ENCODE measurements at places on chromosomes 1 and 21. TPM values are rescaled to one million over a fixed set of nuclear protein-coding genes. Genes with fewer than 3 reads are reported as not detected.

LINGO4 gene
- total RNA-seq = 0.24 TPM

DNA sequence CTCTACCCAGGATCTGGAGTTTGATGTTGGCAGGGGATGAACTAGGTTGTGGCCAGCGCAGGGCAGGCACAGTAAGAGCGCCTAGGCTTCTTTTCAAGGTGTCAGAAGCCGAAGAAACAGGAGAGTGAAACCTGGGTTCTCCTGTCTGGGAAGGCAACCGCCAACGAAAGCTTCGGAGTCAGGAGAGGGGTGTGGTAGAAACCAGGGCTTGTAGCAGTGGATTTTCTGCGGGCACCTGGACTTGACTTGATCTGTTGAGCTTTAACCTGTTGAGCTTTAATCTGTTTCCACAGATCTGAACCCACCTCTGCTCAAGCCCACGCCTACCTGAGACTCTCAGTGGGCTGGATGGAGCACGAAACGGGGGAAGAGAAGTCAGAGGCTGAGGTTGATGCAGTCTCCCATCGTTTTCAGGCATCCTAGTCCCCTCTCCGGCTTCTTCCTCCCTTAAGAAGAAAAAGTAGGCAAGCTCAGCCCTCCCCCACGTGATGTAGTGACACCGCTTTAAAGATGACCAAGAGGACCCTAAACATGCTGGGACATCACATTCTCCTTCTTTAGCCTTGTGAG is 9.3 kb downstream of the HLX start:
- H3K4me1 ChIP-seq = no peaks in the 10 kb centered on the region
- H3K27me3 ChIP-seq = no peaks in the 10 kb centered on the region
- no peak overlapping the region for H3K27ac ChIP-seq
- H3K36me3 ChIP-seq = no peaks in the 10 kb centered on the region

DNA sequence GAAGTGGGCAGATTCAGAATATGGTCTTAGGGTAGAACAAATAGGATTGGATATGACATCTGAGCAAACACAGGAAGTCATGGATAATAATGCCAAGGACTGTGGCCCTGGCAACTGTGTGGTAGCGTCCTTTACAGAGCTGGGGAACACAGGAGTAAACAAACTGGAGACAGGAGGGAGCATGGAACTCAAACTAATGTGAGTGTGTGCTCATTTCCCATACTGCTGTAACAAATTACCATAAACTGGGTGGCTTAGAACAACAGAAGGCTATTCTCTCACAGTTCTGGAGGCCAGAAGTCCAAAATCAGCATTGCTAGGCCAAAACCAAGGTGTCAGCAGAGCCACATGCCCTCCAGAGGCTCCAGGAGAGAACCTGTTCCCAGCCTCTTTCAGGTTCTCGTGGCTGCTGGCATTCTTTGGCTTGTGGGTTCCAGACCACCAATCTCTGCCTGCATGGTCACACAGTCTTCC is 106.4 kb downstream of the TGFBR3 start:
- no peak overlapping the region for H3K27ac ChIP-seq
- H3K27me3 ChIP-seq = no peaks in the 10 kb centered on the region
- H3K36me3 ChIP-seq = no peaks in the 10 kb centered on the region
- no peak overlapping the region for H3K4me3 ChIP-seq
- no peaks in the 10 kb centered on the region for H3K4me1 ChIP-seq

DNA sequence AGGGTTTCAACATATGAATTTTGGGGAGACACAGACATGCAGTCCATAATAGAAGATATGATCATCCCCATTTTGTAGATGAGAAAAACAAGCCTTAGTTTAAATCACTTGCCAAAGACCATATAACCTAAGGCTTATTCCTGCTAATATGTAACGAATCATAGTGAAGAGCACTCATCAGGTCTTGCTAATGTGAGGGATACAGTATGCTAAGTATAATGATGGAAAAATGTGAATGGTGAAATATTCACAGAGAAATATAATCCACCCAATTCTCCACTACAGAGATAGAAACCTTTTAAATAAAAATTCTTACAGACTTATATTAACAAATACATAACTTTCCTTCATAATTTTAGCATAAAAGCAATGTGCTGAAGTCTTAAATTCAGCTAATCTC is 18.9 kb downstream of the ERICH3 start:
- no peak for DNase-seq
- no peaks in the 10 kb centered on the region for H3K27me3 ChIP-seq
- H3K36me3 ChIP-seq = no peaks in the 10 kb centered on the region
- H3K4me3 ChIP-seq = no peak overlapping the region

ACTN2 gene
- not detected for total RNA-seq

DNA sequence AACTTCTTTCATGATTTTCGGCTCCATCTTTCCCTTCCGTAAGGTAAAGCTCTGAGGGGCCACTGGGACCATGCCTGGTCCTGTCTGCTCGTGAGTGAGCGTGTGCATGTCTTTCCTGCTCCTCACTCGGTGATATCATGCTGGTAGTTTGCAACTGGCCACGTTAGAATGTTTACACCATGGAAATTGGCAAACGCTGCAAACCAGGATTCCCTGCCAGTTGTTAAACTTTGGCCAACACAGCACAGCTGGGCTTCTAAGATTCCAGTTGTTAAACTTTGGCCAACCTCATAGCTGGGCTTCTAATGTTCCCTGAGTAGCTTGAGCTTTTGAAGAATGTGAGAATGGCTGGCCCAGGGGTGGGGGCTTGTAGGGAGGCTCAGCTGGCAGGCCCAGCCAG is 68.0 kb upstream of the ACTL8 start:
- H3K36me3 ChIP-seq = no peaks in the 10 kb centered on the region
- no peaks in the 10 kb centered on the region for H3K4me1 ChIP-seq
- no peaks in the 10 kb centered on the region for H3K27me3 ChIP-seq
- no peak overlapping the region for H3K27ac ChIP-seq
- H3K4me3 ChIP-seq = no peak overlapping the region

- no peaks in the 10 kb centered on the region for H3K27me3 ChIP-seq
- no peak overlapping the region for H3K4me3 ChIP-seq
- H3K27ac ChIP-seq = no peak overlapping the region
- DNase-seq = no peak
- H3K36me3 ChIP-seq = no peaks in the 10 kb centered on the region
- H3K4me1 ChIP-seq = no peaks in the 10 kb centered on the region
Measured at GRCh38 chr1:167909691-167910180, 4.2 kb downstream of the ADCY10 start.

C4BPA gene
- total RNA-seq = not detected

DNA sequence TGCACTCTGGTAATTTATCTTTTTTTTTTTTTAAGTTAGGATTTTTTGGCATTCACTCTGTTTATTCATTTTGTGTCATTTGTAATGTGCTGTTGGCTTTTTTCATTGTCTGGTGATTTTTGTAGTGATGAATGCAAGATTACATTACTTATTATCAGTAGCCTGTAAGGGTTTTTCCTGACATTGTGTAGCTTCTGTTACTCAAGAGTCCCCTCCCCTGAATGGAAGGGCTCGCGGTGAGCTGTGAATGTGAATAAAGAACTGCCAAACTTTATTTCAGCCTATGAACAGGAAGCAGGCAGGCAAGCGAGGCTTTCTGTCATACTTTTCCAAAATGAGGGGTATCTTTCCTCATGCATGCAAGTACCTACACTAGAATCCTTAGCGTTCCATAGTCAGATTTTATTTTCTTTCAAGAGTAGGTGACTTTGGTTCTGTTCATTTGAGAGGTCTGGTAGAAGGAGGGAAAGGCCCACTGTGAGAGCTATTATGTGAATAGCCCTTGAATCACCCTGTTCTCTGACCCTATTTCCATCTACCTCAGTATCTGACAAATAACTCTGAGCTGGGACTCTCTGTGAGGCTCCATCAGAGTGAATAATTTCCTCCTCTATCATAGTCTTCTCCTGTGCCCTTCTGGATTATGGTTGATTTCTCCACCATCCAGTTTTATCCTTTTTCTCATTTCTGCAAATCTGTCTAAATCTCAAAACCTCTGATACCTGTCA is 114.0 kb downstream of the CD247 start:
- peaks cover 3% of the 10 kb centered on the region for H3K36me3 ChIP-seq
- DNase-seq = no peak
- H3K27ac ChIP-seq = no peak overlapping the region
- no peak overlapping the region for H3K4me3 ChIP-seq

DNA sequence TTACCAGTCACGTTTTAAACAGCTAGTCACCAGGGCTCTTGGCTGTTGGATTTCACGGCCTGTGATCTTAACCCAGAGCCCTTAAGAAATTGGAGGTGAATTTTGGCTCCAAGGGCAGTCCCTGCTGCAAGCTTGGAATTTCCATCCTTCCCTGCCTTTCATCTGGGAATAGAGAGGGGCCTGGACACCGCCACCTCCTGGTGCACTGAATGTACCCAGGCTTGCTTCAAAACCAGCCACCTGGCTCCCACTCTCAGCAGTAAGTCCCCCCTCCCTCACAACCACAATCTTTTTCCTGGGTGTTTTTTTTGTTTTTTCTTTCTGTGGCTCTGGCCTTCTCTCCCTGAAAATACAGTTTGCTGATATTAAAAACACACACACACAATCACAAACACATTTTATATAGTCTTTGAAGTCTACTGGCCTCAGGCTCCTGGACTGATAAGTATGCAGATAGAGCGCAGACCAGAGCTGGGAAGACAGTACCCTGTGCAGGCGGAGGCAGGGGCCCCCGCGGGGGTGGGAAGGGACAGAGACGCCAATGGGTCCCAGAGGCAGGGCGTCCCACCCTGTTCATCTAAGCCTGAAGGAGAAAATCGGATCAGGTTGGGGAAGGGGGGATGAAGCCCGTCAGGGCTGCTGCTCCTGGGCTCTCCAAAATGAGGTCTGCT is 65.8 kb upstream of the IGSF21 start:
- DNase-seq = no peak
- H3K36me3 ChIP-seq = no peaks in the 10 kb centered on the region
- H3K27ac ChIP-seq = no peak overlapping the region
- no peak overlapping the region for H3K4me3 ChIP-seq
- H3K4me1 ChIP-seq = no peaks in the 10 kb centered on the region

AKR1A1 gene
- 62.4 TPM for total RNA-seq

GRCh38 chr1:231139659-231140654 is 21.9 kb upstream of the TRIM67 start:
- H3K4me1 ChIP-seq = no peaks in the 10 kb centered on the region
- no peaks in the 10 kb centered on the region for H3K36me3 ChIP-seq
- no peak overlapping the region for H3K4me3 ChIP-seq
- no peak for DNase-seq
- no peaks in the 10 kb centered on the region for H3K27me3 ChIP-seq
- H3K27ac ChIP-seq = no peak overlapping the region

ZYG11B gene
- 26.8 TPM for total RNA-seq

DNA sequence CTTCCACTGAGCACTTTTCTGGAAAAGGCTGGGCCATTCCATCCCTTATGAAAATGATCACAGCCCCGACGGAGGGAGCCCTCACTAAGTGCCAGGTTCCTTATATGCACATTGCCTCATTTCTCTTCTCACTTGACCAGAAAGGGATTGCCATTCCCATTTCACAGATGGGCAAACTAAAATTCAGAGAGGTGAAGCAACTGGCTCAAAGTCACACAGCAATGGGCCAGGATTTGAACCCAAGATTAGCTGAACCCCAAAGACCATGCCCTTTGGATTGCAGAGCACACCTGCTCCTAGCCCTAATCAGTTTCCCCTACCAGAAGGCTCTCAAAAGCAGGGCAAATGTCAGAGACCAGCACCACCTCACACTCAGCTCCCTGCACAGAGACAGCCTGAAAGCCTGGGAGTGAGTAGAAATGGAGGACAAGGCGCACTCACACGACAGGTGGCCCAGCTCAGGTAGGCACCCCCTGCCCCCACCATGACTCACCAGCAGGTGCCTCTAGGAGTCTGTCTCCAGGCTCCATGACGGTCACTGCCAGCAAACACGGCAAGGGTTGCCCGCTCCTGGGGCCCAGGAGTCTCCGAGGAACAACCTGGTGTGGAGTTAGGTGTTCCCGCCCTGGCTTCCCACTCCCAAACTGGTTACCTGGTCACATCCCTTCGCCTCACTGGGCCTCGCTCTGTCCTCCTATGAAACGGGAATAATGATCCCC is 21.7 kb downstream of the SDC3 start:
- H3K36me3 ChIP-seq = no peaks in the 10 kb centered on the region
- no peak overlapping the region for H3K4me3 ChIP-seq

- H3K4me3 ChIP-seq = no peak overlapping the region
- H3K27ac ChIP-seq = no peak overlapping the region
- H3K36me3 ChIP-seq = no peaks in the 10 kb centered on the region
- H3K4me1 ChIP-seq = no peaks in the 10 kb centered on the region
- H3K27me3 ChIP-seq = no peaks in the 10 kb centered on the region
Measured at GRCh38 chr1:1925437-1926345, 6.6 kb upstream of the TMEM52 start.

- DNase-seq = no peak
- H3K36me3 ChIP-seq = no peaks in the 10 kb centered on the region
- H3K4me3 ChIP-seq = no peak overlapping the region
- no peak overlapping the region for H3K27ac ChIP-seq
- H3K4me1 ChIP-seq = no peaks in the 10 kb centered on the region
Measured at GRCh38 chr1:34785231-34785874, 4.3 kb downstream of the GJB3 start.

LAX1 gene
- total RNA-seq = 16.9 TPM

GRCh38 chr1:154541231-154541630 is 17.2 kb downstream of the UBE2Q1 start:
- no peaks in the 10 kb centered on the region for H3K36me3 ChIP-seq
- no peak overlapping the region for H3K4me3 ChIP-seq
- H3K4me1 ChIP-seq = no peaks in the 10 kb centered on the region
- H3K27me3 ChIP-seq = no peaks in the 10 kb centered on the region
- no peak for DNase-seq

GRCh38 chr21:42525676-42526378 is 12.2 kb downstream of the SLC37A1 start:
- H3K36me3 ChIP-seq = no peaks in the 10 kb centered on the region
- no peak for DNase-seq
- no peaks in the 10 kb centered on the region for H3K27me3 ChIP-seq
- no peak overlapping the region for H3K4me3 ChIP-seq
- H3K4me1 ChIP-seq = peaks cover 16% of the 10 kb centered on the region
- H3K27ac ChIP-seq = no peak overlapping the region
